SW 1271 (cell line): ENCODE measurements at places on chromosomes 6 and 20.

GRCh38 chr6:25788305-25788922 lies 33.9 kb downstream of the SLC17A4 start:
- peak; percentile 30 for DNase-seq

GRCh38 chr20:24657878-24658620 lies 188.6 kb downstream of the SYNDIG1 start:
- no peak for DNase-seq

DNA sequence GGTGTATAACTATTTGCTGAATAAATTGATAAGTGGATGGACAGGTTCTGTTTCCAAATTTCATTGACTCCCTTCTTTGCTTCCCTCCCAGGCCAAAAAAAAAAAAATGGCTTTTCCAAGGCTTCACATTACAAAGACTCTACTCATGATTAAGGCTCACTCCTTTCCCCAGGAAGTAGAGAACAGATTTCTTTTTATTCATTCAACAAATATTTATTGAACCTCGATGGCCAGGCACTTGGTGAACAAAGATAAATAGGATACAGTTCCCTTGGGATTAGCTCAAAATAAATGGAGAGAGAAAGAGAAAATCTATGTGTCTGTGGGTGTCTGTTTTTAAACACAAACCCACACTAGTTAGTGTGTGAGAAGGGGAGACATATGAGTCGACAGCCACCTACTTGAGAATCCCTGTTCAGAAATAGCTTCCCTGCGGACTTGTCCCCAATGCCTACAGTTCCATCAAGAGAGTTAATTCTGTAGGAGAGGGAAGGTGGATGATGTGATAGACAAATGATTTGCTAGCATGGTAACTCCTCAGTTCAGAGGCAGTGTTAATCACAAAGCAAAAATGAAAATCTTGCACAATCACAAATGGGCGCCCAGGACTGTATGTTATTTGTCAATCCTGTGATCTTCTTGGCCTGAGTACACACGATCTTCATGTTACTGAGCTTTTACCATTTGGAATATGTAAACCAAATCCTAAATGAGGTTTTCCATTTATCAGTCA lies 20.3 kb downstream of the TRAF3IP2 start:
- no peak for DNase-seq

- no peak for DNase-seq
Measured at GRCh38 chr6:44921798-44922197, 406.3 kb upstream of the RUNX2 start.

DNA sequence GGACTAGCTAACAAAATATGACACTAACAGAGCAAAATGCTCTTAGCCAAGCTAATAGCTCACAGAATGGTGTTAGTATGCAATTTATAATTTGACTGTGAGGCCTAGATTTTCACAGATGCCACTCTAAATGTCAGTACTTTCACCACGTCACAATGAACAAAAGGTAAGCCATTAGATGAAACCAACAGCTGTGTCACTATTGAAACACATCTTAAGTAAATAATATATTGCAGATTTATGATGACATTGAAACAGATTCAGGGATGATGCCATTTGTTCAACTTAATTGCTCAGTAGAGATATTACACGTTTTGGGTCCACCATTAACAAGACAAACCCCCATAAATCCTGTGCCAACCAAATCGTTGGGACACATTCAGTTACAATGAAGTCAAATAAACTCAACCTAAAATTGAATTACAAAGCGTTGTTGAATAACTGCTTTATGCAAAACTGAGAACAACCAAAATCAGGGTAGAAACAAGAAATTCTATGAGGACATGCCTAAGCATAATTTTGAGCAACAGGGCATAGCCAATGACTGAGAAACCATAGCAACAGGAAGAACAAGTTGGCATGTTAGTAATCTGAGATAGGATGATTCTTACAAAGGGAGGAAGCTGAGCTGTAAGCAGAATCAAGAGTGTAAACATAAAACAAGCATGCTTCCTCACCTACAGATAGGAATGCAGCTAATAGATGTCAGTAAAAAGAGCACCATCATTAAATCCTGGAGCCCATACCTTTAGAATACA lies 85.6 kb upstream of the KHDRBS2 start:
- no peak for DNase-seq

DNA sequence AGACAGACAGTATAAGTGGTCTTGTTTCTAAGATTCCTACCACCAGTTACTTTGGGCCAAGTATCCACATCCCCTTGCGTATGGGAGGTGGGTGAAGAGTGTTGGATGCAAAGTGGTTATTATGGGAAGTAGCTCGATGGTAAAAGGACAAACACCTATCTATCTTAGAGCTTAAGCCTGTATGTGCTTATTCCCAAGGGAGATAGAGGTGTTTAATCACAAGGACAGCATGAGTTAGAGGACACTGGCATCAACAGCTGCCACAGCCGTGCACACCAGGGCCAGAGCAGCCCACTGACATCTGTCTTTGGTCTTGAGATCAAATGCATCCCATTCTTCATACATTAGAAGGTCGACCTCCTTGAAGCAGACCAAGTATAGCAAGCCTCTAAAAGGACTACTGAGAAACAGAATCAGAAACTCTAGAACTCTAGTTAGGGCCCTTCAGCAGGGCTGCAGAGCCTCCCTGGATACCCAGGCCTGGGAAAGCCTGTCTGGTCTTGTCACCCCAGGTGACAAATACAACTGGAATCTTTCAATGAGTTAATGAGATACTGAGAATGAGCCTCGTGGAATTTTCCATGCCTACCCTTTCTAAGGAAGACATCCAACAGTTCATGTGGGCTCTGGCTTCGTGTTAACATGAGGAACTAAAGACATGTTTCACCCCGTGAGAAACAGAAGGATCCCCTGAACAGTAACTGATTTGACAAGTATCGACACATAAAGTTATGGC lies 28.7 kb downstream of the TXNDC5 start:
- DNase-seq: no peak

GRCh38 chr6:97097068-97098047 lies 172.8 kb downstream of the KLHL32 start:
- DNase-seq: no peak

DNA sequence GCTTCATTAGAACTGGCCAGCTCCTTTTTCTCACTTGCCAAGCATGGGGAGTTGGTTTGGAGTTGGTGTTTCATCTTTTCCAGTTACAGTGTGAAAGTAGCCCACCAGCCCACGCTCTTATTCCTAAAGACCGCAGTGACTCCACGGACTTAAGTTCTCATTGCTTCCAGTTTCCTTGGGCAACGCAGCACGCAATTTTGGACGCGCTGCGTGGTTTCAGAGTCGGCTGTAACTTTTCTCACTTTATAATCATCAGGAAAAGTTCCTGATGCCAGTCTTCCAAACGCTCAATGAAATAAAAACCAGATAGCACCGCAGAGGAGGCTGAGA lies 381 bp upstream of the PEX7 start:
- DNase-seq: peak; percentile 65

DNA sequence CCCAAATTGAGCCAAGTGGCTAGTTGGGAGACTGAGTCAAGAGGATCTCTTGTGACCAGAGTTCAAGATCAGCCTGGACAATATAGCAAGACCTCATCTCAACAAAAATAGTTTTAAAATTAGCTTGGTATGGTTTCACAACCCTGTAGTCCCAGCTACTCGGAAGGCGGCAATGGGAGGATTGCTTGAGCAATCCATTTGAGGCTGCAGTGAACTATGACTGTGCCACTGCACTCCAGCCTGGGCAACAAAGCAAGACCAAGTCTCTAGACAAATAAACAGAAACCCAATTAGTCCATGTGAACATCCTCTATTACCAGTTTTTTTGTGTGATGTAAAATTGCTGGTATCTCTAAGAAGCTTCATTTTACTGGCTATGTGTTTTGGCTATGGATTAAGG lies 106.2 kb downstream of the TULP4 start:
- DNase-seq: no peak

DNA sequence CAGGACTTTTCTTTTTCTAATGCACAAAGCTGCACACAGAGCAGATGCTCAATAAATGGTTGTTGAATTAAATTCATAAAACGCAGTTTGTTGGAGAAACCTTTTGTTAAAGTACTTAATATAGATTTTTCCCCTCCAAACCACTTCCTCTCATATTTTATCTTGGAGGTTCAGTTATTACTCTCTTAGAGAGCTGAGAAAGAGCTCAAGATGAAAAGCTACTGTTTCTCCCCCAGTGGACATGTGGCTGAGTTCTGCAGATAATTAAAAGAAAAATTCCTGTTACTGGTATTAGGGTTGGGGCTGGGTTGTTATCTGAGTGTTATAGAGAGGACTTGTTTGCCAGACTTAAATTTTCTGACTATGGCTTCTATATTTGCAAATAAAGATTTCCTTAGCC lies 294.0 kb downstream of the TBC1D7 start:
- no peak for DNase-seq

- peak; percentile 70 for DNase-seq
Measured at GRCh38 chr6:71510057-71510713, 221.6 kb downstream of the OGFRL1 start.

GRCh38 chr6:128483472-128484135 lies 36.8 kb downstream of the PTPRK start:
- no peak for DNase-seq

- no peak for DNase-seq
Measured at GRCh38 chr6:71239694-71240093, 48.9 kb upstream of the OGFRL1 start.

DNA sequence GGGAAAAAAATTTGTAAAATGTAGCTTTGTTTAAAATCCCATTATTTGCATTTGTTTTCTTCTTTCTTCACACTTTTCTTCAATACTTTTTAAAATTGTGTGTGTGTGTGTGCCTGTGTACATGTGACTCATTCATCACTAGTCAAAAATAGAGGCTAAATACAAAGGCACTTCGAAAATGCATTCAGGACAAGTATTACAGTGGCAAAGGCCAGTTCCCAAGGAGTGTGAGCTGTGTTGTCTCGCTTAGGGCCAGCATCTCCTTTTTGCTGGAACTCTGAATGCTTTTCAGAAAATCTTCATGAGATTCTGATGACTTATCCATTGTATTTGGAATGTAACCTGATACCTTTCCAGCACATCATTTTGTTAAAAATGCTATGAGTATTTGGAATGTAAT lies 288.5 kb upstream of the CNR1 start:
- no peak for DNase-seq

- no peak for DNase-seq
Measured at GRCh38 chr6:48139818-48140614, 29.0 kb upstream of the PTCHD4 start.

DNA sequence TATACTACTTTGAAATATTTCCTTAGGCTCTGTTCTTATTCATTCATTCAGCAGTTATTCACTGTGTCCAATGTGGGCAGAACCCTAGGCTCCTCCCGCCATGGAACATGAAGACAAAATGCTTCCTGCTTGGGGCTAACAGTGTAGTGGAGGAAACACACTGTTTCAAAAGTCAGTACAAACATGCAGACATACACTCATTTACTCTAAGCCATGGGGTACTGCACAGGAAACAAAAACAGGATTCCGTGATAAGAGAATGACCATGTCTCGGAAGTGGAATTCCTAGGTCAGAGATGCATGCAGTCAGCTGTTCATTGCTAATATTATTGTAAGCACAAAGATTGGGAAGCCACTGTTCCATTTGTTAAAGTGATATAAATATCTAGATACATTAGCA lies 18.4 kb upstream of the FAM209A start:
- no peak for DNase-seq

- DNase-seq: no peak
Measured at GRCh38 chr6:142947714-142948480, 2.9 kb upstream of the HIVEP2 start.
